ENCODE measurements at places on chromosomes 2 and 18.

DNA sequence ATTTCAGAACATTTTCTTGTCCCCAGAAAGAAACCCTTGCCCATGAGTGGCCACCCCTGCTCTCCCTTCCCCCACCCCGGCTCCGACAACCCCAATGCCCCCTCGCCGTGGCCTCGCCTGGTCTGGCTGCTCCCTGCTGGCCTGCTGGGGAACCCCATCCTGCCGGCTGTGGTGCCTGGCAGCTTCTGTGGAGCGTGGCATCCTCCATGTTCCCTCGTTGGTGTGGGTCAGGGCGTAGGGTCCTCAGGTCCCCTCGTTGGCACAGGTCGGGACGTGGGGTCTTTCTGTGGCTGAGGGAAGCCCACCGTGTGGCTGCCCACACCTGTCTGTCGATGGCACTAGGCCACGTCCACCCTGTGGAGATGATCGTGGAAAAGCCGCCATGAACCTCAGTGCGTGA lies 61.9 kb downstream of the NFATC1 start:
- DNase-seq, result no peak

DNA sequence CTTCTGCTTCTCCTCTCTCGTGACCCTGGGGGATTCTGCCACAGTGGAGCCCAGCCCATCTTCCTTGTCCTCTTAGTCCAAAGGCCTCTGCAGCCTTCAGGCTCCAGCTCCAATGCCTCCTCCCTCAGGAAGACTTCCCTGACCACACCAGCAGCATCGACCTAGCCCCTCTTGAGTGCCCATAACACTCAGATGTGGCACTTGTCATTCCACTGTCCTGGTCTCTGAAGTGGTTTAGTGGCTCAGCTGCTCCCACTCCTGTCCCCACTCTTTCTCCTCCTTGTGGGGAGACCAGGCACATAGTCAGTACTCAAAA lies 97.5 kb downstream of the STPG4 start:
- DNase-seq, result peak; percentile 74

GRCh38 chr2:69166812-69167468 lies 154.0 kb downstream of the ANTXR1 start:
- DNase-seq, result no peak

DNA sequence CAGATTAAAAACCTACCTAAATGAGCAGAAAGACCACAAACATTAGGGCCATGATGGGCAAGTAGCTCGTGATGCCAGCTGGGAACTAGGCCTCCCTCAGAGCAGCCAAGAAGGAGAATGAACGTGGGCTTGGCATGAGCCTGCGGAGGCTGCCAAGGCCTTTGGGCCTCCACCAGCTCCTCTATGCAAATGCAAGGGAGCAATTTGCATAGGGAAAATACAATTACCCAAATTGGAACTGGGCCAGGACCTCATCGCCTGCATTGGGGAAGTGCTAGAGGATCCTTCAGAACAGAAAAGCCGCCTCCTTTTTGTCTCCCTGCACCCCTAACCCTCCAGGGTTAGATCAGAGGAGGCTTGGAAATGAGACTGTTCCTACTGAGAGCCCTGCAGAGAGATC lies 326.4 kb downstream of the SMAD2 start:
- DNase-seq, result no peak

DNA sequence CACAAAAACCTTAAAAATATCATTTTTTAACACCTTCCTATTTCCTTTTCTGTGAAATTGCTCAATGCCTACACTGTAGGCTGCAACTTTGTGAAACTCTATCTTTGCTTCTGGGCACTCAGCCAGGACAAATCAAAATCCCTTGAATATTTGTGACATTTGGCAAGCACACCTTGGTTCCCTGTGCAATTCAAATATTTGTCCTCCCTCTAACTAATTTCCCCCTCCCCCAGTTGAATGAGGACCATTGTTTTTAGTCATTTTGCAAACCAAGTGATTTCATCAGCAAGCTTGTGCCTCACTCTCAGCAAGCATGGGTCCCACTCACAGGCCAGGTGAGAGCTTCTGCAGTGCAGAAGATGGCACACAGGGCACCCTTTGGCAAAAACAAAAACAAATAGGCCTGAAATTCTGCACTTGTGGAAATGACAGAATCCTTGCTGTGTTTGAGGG lies 541.5 kb downstream of the CNTNAP5 start:
- no peak for DNase-seq

DNA sequence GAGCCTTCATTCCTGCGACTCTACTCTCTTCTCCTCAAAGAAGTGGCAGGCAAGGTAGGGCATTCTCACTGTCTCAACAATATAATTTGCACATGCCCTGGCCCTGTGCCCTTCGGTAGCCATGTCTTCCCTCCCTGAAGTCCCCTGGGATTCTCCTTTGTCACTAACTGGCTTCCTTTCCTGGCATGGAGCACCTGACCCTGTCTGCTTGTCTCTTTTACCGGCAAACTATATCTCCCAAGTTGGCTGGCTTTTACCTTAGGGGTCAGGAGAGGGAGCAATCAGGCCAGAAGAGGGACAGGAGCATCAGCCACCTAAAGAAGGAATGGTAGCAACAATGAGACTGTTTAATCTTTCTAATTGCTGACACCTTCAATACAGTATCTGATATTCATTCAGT lies 51.9 kb upstream of the RMDN2 start:
- DNase-seq, result no peak

DNA sequence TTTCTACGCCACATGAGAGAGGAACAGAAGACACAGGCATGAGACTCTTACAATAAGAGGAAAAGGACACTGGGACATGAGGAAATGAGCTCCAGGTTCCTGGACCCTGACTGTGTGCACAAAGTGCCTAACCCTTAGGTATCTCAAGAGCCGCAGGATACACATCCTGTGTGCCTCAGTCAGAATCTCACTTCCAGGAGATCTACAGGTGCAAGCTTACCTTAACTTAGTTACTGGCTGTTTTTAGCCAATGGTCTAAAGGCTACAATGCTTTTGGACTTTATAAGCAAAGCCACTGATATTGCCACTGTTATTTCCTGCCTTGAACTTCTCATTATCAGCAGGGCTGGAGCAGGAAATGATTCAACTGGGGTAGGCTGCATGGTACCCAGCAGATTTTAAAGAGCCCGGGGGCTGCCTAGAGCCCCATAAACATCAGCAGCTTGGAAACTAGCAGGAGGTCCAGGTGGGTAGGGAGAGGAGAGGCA lies 254.4 kb downstream of the ZNF521 start:
- no peak for DNase-seq

GRCh38 chr2:168454737-168455644 lies 1.1 kb upstream of the CERS6 start:
- no peak for DNase-seq

DNA sequence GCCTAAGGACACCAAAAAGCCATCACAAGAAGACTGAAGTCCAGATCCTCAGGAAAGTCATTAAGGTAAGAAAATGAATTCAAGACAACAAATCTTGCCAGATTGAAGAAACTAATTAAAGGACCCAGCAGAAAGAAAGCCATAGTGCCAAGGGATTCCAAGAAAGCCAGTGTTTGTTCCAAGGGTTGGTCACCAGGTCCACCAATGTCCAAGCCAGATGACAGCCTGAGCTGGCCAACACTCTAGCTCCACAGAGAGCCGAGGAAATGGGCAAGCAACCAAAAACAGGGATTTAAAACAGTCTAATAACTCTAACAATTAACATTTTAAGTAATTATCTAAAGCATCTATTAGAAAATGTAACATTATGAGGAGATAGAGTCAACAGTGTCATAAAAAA lies 49.2 kb downstream of the DNER start:
- DNase-seq, result no peak

DNA sequence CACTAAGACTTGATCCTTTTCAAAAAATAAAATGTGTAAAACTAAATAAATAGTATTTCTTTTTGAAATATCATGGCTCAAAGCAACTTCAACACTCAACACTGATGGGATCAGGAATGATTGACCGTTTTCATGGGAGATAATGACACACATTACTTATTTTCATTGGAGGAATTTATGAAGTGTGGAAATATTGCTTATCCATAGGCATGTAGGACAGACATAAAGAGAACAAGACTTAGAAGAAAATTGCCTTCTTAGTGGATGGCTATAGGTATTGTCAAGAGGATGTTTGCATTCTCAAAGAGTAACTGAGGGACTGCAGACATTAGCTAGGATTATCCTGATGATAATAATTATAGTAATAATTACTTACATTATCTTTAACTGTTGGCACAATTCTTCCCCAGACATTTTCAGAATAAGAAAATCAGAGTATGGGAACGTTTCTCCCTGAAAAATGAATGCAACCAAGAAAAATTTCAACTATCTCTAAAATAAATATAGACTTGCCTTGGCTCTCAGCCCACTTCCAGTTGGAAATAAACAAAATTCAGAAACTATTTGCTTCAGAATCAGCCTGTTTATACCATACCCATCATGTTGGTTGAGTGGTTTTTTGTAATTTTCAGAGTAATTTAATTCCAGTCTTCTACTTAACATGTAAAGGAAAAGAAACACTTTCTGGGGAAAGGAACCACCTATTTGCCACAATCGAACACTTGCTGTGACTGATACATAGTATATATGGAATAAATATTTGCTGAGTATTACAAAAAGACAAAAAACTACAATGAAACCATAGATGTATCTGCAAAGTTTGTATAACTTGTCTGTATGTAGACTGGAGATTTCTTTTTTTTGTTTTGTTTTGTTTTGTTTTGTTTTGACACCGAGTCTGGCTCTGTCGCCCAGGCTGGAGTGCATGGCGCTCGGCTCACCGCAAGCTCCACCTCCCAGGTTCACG lies 165.7 kb downstream of the TMX3 start:
- DNase-seq, result no peak

DNA sequence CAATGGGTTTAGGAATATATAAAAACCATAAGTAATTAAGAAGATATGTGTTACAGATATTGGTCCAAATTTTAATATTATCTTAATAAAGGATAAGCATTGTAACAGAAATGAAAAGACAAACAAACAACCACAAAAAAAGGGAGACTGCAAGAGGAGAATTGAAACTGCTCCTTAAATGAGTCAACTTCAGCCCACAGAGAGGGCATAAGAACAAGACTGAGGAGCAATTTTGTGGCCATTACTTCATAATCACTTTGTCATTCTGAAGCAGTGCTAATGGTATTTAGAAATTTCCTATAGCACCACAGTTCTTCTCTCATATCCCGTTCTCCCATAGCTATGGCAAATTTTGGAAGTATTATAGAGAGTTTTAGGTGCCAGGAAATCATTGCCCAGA lies 193.2 kb upstream of the HNMT start:
- no peak for DNase-seq

- no peak for DNase-seq
These were observed 53.9 kb downstream of the PRKRA start for GRCh38 chr2:178397002-178397605.

GRCh38 chr2:220127311-220127710 lies 499.9 kb downstream of the SLC4A3 start:
- no peak for DNase-seq

DNA sequence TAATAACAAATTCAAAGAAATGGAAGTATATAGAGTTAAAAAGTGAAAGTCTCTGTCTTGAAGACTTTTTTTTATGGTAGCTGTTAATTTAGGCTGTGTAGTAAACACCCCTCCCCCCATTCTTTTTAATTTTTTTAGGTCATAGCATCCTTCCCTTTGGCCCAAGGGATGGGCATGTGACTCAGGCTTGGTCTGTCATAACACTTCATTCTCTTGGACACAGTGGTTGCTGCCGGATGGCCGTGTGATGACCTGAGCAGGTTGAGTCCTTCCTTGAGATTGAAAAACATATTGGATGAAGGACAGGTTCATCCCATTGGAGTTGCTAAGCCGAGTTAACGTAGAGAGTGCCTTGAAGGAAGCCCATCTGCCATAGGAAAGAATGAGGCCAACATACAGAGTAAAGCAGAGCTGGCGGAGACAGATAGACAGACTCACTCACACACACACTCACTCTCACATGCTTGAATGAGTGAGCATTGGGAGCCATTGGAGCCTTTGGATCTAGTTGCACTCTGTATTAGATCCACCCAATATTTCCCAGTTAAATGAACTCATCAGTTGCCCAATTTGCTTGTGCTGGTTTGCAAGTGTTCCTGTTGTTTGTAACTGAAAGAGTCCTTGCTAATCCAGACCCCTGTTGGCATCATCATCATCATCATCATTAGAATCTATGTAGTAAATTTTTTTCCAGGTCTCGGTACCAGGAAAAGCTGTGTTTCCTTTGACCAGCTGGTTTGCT lies 14.7 kb downstream of the NCOA1 start:
- DNase-seq, result no peak

DNA sequence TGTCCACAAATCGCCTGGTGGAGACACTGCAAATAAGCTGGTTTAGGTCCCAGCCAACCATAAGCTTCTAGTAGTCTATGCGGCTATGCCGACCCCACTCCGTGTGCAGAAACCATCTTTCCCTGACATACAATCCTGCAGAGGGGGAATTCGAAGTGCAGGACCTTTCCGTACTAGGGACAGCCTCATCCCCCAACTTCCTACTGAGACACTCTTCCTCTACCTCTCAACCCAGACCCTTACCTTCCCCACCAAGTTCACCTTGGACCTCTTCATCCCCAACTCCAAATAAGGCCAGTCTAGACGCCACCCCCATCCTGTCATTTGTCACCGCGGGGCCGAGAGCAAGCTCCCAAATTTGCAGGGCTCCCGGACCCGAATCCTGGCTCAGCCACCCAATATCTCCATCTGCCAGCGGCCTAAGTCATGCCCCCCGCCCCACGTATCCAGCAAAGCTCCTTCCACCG lies 496 bp downstream of the SUCLG1 start:
- no peak for DNase-seq

GRCh38 chr2:237025090-237025865 lies 60.4 kb upstream of the COPS8 start:
- DNase-seq, result peak; percentile 62

GRCh38 chr2:75751360-75751759 lies 40.6 kb upstream of the GCFC2 start:
- no peak for DNase-seq

DNA sequence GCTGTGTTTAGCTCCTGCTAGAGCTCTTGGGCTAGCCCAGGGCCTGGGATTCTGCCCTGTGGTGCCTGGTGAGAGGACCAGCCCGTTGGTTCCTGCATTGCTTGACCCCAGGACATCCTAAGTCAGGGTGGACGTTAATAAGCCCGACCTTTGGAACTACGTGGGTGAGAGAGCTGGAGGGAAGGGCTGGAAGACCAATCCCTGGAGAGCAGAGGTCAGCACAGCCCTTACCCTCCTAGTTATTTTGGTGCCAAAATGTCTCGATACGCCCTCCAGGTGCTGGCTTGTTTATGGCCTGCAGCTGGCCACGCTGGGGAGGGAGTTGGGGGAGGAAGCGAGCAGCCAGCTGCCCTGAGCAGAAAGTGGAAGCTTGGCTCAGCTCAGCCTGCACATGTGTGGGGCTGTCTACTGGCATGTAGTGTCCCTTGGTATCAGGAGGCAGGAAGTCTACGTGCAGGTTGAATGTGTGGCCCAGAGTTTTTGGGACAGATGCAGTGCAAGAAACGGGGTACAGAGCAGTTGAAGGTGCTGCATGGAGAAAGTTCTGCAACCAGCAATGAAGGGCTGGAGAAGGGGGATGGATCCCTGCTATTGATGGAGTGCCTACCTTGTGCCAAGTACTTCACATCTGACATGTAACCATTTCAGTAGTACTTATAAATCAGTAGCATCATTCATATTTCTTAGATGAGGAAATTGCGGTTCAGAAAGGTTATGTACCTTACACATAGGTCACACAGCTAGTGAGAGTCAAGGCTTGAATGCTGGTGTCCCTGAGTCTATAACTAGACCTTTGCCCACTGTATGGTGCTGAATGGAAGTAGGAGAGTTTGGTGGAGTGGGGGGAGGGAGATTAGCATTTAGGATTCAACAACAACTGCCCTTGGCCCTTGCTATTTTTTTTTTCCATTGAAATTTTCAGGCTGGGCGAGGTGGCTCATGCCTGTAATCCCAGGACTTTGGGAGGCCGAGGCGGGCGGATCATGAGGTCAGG lies 5.0 kb upstream of the DGKD start:
- DNase-seq, result peak; percentile 57

GRCh38 chr2:13414897-13415296 lies 698.2 kb downstream of the TRIB2 start:
- DNase-seq, result no peak

Data from lower lobe of right lung (tissue), 2 donors.